ENCODE measurements at places on chromosomes 1 and 21.

DNA sequence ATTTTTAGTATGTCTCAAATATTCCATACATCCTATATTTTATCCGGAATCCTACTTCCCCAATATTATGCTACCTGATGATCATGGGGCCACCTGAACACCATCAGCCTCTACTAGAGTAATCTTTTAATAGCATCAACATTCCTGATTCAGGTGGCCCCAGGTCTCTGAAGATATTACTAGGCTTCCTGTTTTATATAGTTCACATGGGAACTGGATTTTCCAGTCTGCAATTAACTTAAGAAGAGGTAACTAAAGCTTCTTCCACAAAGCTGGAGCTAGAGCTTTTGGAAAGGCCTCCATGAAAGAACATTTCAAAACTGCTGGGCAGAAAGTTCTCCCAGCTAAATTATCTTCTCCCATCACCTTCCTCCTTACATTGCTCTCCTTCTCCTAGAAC lies 72.3 kb upstream of the ADAM30 start:
- no peak for DNase-seq

DNA sequence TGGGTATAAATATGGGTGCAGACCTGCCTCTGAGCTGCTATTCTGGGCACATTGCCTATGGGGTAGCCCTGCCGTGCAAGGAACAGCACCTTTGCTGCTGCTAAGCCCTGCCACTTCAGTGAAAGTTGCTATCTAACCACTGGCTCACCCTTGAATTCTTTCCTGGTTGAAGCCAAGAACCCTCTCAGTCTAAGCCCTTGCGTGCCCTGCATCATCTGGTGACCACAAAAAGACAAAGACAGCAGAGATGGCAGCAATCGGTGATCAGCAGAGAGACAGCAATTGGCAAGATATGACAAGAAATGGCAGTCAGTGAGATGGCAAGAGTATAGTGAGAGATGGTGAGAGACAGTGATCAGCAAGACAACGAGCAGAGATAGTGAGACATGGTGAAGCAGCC lies 418.3 kb downstream of the MATN1 start:
- DNase-seq = no peak

- DNase-seq = no peak
Observed at GRCh38 chr1:26049531-26050247, 3.8 kb upstream of the SLC30A2 start.

DNA sequence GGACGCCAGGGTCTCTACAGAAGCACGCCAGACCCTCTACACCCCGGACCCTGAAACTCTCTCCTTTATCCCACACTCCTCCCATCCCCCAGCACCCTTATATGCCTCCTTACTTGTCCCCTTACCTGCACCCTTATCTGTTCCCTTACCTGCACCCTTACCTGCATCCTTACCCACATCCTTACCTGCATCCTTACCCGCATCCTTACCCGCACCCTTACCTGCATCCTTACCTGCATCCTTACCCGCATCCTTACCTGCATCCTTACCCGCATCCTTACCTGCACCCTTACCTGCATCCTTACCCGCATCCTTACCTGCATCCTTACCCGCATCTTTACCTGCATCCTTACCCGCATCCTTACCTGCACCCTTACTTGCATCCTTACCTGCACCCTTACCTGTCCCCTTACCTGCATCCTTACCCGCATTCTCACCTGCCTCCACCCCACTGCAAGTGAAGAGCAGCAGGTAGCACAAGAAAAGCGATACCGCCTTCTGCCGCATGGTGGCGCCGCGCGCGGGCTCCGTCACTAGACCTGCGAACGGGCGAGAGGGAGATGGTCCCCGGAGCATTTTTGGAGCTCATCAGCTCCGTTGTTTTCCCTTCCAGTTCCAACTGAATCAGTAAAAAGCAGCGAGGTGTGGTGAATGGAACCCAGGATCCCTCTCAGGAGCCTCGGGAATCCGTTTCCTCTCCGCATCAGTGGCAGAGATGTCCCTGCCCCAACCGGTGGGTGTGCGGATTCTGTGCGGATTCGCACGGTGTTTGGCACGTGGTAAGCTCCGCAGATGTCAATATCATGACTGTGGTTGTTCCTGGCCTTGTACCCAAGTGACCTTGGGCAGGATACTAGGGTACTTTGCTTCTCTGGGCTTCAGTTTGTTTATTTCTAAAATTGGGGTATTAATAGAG lies 2.9 kb downstream of the IFI6 start:
- peak; percentile 77 for DNase-seq

GRCh38 chr1:52296345-52296744 lies 69.7 kb downstream of the CC2D1B start:
- no peak for DNase-seq

DNA sequence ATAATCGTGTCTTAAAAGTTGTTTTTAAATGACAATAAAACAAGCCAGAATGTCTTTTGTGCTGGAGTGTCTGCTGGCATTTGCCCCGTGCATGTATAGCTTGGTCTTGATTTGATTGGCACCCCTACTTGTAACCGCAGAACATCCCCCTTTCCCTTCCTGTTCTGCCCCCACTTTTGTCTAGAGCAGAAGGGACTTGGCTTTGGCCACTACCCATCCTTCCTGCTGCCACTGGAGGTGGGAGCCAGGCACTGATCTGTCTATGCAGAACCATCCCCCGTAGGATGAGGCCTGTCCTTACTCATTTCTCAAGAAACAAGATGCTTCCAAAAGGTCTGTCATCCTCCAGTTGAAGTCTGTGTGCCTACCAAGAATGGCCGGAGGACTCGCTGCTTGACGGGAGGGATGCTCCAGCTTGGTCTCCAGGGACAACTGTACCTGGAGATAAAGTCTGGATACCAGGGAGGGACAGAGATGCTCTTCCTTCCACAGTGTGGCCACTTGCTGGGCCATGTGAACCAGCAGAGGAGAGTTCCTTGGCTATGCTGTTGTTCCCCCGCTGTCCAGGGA lies 1.1 kb upstream of the SLC27A3 start:
- no peak for DNase-seq

GRCh38 chr1:228152918-228153258 lies 3.2 kb downstream of the GJC2 start:
- no peak for DNase-seq

DNA sequence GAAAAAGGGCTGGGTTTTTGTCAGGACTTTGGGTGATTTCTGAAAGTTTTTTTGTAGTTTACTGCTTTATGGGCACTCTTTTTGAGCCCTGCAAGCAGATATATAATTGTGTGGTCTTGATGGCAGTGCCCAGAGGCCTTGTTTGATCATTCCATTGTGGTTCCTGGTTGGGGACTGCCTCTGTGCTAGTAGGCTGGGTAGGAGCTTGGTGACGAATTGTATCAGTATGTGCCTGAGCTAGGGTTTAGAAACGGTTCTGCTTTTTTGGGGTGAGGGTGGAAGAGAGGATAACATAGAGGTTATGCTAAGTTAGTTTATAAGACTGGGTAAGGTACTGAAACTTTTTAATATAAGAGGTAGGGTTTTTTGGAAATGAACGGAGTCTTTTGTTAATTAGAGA lies 139.7 kb upstream of the ETV3 start:
- DNase-seq = no peak

GRCh38 chr1:9289711-9290485 lies 2.8 kb upstream of the SPSB1 start:
- DNase-seq = peak; percentile 48

DNA sequence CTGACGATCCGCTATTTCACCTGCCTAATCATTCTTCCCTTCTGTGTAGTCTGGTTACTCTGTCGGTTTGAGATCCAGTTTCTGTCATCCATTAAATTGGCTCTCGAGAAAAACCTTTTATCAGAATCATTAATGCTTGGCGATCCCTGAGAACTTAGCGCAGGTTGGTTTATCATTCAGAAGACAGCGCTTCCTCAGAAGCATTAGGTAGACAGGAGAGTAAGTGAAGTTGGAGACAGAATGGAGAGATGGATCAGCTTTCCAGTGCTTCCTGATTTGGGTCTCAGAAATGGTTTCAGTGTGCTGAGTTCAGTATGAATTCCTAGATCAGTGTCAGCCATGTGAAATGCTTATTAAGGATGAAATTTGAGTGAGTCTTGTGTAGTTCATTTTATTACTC lies 1.3 kb downstream of the USP1 start:
- DNase-seq = no peak

DNA sequence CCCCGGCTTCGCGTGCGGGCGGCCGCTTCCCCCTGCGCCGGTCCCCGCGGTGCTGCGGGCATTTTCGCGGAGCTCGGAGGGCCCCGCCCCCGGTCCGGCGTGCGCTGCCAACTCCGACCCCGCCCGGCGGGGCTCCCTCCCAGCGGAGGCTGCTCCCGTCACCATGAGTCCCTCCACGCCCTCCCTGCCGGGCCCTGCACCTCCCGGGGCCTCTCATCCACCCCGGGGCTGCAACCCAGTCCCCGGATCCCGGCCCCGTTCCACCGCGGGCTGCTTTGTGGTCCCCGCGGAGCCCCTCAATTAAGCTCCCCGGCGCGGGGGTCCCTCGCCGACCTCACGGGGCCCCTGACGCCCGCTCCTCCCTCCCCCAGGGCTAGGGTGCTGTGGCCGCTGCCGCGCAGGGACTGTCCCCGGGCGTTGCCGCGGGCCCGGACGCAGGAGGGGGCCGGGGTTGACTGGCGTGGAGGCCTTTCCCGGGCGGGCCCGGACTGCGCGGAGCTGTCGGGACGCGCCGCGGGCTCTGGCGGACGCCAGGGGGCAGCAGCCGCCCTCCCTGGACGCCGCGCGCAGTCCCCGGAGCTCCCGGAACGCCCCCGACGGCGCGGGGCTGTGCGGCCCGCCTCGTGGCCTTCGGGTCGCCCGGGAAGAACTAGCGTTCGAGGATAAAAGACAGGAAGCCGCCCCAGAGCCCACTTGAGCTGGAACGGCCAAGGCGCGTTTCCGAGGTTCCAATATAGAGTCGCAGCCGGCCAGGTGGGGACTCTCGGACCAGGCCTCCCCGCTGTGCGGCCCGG lies 159.2 kb downstream of the RUNX1 start:
- DNase-seq = peak; percentile 74

GRCh38 chr1:151989211-151989862 lies 4.3 kb downstream of the S100A10 start:
- peak; percentile 79 for DNase-seq

- no peak for DNase-seq
Observed at GRCh38 chr1:115609021-115609420, 32.7 kb upstream of the VANGL1 start.

DNA sequence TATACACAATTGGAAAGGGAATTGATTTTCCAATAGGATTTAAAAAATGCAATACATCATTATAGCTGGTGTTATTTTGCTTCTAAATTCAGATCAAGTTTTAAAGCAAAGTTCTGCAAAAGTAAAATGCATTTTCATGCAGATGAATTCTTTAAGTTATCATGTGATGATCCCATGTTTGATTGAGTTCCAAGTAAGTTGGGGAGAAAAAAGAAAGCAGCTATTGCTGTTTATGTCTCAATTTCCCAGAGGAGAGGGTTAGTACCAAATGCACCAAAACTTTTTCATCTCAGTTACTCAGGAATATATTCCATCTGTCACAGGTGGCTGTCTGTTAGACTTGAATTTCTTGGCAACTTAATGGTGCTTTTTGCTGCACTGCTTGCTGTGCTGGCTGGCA lies 29.7 kb downstream of the HSPA13 start:
- no peak for DNase-seq

DNA sequence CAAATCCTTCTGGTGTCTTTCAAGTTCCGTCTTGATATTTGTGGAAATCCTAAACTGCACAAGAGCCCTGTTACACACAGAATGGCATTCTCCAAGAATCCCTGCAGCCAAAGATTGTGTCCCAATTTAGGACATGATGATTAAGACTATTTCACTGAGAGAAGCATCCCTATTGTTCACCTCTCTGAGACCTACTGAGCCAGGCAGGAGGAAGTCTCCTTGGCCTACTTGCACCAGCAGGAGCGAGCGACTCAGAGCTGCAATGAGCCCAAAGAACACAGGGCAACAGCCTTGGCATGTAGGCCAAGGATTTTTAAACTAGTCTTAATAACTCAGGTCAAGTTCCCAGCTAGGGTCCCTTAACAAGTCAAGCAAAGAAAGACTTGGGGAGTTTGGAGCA lies 79.4 kb upstream of the RUNX1 start:
- no peak for DNase-seq

DNA sequence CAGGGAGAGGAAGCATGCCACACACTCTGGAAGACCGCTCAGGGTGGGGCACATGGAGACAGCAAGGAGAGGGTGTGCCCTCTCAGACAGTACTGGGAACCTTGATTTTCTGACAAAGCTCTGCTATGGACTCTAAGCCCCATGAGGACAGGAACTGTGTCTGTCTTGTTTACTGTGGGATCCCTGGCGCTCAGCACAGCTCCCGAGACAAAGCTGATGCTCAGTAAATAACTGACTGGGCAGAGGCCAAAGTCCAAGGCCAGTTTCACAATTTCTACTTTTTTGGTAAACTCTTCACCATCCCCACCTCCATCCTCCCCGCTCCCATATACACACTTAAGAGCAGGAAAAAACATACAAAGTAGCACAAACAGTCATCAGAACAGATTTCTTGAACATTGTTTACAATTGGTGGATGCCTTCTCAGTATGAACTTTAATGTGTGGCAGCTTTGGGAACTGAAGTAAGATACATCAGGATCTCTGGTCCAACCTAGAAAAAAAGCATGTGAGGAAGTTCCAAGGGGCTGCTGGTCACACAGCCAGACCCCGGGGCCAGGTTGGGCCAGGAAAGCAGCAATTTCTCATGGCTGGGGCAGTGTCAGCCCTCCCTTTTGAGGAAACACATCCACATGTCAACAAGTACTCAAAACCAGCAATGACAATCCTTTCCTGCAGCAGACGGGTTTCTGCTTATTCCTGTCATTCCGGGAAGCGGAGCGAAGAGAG lies 5.6 kb upstream of the AHCYL1 start:
- DNase-seq = no peak

- no peak for DNase-seq
Observed at GRCh38 chr1:14952626-14953314, 200.8 kb upstream of the TMEM51 start.

GRCh38 chr1:19353596-19353995 lies 41.5 kb downstream of the SLC66A1 start:
- DNase-seq = no peak

DNA sequence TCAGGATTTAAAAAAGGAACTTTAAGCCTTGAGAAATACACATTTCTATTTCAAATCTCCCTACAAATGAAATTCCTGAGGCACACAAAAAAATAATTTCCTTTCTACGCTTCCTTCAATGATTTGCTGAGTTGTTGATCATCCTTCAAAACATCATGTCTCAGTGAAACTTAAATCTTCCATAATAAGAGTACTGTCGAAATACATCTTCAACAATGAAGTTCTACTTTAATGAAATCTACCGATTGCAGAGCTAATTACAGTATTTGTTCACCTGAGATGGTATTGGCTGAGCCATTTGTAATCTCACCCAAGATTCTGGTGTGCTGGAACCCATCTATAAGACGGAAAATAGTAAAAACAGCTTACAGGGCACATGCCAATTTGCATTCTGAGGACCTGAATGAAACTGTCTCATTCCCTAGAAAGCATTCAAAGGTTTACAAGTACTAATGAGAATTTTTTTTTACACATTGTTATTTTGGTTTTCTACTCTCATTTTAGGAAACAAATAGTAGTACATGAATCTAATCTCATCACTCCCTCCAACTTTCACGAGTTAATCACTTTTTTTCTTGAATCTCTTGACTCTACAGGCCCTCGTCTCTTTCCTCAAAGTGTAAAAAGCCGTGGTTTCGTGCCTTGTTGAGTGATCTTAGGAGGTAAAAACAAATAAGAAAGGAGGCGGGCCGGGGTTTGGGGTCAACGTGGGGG lies 1.1 kb downstream of the CHML start:
- DNase-seq = no peak

- DNase-seq = no peak
Observed at GRCh38 chr1:47881505-47882442, 115.4 kb downstream of the TRABD2B start.

Measured in CD4-positive, alpha-beta T cell treated with Interleukin-15 for 1 hour (primary cell).